ENCODE measurements at places on chromosomes 5 and 9. TPM values are rescaled to one million over a fixed set of nuclear protein-coding genes. Genes with fewer than 3 reads are reported as not detected.

DNA sequence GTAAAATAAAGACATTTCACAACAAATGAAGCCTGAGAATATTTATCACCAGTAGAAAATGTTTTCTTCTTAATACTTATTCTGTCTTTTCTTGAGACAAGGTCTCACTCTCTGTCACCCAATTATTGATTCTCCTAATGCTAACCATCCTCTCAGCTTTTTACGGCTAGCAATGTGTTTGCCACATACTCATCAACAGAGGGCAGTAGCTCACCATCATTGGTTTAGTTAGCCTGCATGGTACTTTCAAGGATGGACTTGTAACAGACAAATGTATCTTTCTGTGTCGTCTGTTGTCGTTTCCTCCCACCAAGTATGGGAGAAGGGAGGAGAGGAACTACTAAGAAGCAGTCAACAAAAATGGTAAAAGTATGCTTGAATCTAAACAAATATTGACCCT lies 5.9 kb upstream of the ACO1 start:
- no peak for DNase-seq

NKD2 gene
- total RNA-seq = 2.8 TPM

DNA sequence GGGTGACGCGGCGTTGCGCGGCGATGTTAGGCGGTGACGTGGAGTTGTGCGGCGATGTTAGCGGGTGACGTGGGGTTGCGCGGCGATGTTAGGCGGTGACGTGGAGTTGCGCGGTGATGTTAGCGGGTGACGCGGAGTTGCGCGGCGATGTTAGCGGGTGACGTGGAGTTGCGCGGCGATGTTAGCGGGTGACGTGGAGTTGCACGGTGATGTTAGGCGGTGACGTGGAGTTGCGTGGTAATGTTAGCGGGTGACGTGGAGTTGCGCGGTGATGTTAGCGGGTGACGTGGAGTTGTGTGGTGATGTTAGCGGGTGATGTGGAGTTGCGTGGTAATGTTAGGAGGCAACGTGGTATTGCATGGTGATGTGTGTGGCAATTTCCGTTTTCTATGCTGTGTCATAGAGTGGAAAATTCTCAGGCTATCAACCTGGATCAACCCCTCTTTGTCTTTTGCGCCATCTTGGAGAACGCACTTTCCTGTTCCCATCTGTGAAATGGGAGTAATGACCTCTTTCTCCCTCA lies 76.0 kb downstream of the ANKRD33B start:
- no peak for DNase-seq

GRCh38 chr9:27462434-27462833 lies 61.7 kb upstream of the IFNK start:
- no peak for DNase-seq

SUSD3 gene
- total RNA-seq = 0.56 TPM

DNA sequence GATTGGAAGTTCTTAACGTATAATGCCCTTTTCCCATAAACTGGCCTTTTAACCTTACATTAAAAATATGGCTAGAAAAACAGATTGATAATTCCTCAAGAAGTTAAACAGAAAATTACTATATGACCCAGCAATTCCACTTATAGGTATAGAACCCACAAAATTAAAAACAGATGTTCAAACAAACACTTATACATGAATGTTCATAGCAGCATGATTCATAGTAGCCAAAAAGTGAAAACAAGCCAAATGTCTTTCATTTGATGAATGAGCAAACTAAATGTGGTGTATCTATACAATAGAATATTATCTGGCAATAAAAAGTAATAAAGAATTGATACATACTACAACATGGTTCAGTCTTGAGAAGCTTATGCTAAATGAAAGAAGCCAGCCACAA lies 35.5 kb downstream of the POU5F2 start:
- no peak for DNase-seq

- DNase-seq = no peak
These were observed 3.2 kb downstream of the TOR2A start for GRCh38 chr9:127731938-127732337.

DNA sequence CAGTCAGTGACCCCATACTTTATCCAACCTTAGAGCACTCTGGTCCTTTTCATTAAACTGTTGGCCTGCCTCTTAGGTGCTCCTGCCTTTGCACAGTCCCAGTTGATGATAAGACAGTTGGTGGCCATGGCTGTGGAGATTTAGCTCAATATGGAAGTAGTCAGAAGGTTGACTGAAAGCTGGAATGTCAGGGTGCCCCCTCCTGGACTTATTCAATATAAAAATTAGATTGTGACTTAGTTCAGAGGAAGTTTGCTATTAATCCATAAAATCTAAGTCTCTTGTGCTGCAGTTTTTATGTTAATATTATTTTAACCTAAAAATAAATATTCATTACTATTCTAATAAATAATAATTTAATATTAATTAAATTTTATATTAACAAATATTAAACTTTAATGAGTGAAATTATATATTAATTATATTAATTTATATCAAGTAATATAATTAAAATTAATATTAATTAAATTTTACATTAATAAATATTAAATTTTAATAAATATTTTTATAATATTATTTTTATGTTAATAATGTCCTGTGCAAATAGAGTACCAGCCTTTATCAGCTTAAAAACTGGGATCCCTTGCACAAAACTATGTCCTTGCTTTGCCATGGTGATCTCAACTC lies 77.7 kb upstream of the ADAMTSL1 start:
- no peak for DNase-seq

SNCAIP gene
- total RNA-seq = 1.2 TPM

ANKDD1B gene
- not detected for total RNA-seq

SLC2A8 gene
- total RNA-seq = 16.6 TPM

TNFSF8 gene
- 0.46 TPM for total RNA-seq

DNA sequence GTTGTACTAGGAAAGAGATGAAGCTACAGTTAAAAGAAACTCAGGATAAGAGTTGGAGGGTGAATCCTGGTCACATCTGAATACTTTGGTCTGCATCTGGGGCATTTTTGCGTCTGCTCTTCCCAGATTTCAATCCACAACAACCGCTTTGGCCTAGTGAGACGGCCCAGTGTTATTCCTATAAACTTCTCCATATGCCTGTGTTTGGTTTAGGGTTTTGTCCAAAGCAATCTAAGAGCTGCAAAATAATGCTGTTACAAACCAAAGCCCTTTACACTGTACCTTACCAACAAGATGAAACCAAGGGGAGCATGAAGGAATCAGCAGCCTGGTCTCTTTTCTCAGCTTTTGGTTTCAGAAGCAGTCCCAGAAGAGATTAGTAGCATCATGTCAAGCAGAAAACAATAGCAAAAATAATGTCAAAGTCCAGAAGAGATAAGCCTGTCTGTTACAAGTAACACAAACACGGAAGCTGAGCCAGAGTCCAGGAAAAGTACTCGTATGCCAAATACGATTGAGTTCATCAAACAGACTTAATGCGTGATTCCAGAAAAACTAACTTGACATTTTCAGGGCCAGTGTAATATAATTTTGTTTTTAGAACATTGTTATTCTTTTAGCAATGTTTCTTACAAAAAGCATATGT lies 379.9 kb upstream of the ACO1 start:
- DNase-seq = no peak

Measured in Right ventricle myocardium superior (tissue), 1 donor.